ENCODE measurements at places on chromosomes 11 and 22.
A peak's percentile ranks its signal among the peaks of the same experiment; 100 is the strongest.

- peak; percentile 83 for DNase-seq
Measured at GRCh38 chr11:60831143-60831500, 10.8 kb upstream of the CCDC86 start.

- DNase-seq = peak; percentile 28
Measured at GRCh38 chr11:111851636-111852035, 19.7 kb downstream of the ALG9 start.

GRCh38 chr22:39287076-39287725 is 32.2 kb downstream of the RPL3 start:
- DNase-seq = peak; percentile 88

DNA sequence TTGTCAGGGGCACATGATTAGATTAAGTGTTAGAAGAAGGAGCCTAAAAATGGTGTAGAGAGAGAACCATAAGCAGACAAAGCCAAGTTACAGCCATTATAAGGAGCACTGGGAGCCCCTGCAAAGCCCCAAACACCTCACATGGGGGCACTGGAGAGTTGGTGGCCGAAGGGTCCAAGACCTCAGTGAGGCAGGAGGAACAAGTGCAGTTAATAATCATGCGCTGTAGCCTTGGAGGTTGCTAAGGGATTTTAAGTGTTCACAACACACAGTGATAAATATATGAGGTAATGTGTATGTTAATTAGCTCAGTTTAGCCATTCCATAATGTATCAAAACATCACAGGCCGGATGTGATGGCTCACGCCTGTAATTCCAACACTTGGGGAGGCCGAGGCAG is 54.4 kb upstream of the JAM3 start:
- peak; percentile 42 for DNase-seq

- DNase-seq = peak; percentile 81
Measured at GRCh38 chr11:17208257-17208999, 642 bp upstream of the PIK3C2A start.

DNA sequence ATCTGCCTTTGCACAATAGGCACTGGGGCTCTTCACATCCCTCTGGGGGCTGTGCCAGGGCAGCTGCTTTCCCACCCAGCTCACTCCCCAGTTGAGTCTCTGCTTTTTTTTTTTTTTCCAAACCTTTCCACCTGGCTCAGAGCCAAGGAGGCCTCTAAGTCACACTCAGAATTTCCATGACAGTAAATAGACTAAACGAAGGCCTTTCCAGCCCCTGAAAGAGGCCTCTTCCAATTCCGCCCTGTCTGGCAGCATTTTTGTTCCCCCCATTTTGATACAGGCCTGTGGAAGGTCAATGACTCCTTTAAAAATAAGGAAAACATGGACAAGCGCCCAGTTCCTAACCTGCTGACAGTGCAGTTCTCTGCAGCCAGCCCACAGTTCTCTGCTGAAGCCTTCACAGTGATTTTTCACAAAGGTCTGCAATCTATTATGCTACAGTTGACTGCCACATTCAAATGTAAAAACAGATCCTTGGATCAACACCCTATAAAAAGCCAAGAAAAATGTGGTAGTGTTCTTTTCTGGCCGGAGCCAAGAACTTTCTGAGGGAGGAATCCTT is 107.5 kb upstream of the SESN3 start:
- no peak for DNase-seq

DNA sequence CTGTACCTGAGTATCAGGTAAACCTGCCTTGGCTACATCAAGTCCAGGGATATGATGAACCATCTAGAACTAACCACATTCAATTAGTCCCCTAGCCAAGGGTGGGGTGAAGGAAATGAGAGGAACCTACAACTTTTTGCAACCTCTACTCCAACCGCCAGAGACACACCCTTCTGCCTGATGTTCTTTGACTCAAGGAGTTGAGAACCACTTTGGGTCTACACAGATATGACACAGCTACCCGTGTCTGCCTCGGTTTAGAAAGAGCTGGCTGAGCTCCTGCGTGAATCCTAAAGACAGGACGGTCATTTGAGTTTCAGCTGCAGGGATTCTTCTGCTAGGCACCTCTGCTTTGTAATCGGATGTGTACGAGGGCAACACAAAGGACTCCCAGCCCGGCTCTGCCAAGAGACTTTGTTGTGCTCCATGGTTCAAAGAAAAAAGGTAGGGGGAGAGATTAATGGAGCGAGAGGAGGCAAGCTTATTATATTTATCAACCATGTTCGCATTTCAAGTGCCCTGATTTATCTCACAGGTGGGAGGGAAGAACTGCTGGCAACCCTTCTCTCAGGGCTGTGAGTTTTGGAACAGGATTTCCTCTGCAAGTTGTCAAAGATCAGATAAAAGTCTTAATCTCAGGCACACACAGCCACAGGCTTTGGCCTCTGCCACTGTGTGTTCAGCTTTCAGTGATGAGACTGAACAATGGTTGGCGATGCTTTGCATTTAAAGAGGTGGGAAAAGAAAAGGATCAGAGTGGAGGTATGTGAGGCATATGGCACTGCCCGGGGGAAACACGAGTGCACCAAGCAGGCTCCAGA is 35.1 kb downstream of the FLI1 start:
- no peak for DNase-seq

- DNase-seq = no peak
Measured at GRCh38 chr11:15412054-15412453, 297.3 kb downstream of the INSC start.

DNA sequence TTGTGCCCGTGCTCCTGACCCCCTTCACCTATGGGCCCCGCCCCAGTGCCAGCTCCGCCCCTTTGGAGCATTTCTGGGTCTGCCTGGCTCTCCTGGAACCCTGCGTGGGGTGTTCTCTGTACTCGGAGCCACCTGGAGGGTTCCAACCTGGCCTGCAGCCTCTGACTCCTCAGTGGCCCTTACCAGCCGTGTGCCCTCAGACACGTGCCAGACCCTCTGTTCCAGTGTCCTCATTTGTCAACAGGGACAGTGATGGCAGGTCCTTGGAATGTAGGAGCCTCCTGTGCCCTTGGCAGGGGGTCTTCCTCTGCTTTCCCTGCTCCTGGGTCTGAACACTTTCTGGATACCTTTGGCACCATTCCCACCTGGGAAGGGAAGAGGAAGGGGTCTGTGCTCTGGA is 96.4 kb downstream of the CACNA1I start:
- DNase-seq = no peak

DNA sequence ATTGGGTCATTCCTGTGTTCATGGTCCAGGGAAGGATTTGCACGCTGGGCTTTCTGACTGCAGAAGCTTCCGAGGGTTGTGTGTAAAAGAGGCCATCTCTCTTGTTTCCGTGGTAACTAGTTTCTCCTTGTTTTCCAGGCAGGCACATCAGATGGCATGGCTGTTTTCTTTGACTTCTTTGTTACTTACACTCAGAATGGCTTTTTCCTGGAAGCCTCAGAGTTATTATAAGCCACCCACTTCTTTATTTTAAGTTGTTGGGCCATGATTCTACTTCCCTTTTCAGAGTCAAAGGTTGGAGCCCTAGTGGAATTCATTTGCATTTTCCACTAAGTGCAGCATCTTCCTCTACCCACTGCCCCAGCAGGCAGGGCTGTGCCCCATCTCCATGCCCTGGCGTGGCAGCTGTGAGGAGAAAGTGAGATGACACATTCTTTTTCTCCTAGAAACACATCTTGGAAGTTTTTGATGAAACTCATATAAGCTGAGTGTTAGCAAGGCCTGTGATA is 94.9 kb downstream of the PRR5L start:
- DNase-seq = no peak

- peak; percentile 59 for DNase-seq
Measured at GRCh38 chr11:575313-575995, 816 bp upstream of the PHRF1 start.

DNA sequence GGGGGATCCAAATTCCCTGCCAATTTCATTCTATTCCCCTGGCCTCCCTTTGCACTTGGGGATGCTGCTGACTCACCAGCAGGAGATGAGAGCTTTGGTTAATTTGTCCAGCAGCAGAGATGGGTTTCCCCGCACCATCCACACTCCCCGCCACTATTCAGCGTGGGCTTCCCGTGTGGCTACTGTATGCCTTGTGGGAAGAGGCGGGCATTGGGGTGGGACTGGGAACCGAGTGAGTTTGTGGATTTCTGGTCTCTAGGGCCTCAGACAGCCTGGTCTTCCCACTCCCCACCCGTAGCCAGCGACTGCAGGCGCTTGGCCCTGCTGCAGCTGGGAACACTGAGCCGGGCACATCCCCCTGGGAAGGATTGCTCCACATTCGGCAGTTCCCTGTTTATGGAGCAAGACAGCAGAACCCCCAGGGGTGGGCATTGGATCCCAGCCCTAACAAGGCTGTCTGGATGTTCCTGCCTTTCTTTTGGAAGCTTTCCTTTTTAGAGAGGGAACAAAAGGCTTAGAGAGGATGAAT is 23.4 kb downstream of the KIAA1671 start:
- DNase-seq = no peak

DNA sequence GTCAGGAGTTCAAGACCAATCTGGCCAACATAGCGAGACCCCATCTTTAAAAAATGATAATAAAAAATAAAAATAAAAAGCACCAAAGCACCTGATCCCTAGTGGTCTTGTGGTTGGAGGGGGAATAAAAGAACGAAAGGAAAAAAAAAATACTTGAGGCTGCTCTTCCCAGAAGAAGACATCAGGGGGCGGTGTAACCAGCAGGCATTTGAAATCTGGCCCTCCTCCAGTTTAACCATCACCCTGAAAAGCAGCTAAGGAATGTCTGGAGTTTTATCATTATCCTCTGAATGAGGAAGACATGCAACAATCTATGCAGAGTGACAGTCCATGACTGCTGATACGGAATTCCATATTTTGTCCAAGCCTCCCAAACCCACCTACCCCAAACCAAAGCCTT is 5.6 kb upstream of the KCTD17 start:
- peak; percentile 31 for DNase-seq

GRCh38 chr11:60282286-60282685 is 1.8 kb downstream of the MS4A4A start:
- DNase-seq = no peak

DNA sequence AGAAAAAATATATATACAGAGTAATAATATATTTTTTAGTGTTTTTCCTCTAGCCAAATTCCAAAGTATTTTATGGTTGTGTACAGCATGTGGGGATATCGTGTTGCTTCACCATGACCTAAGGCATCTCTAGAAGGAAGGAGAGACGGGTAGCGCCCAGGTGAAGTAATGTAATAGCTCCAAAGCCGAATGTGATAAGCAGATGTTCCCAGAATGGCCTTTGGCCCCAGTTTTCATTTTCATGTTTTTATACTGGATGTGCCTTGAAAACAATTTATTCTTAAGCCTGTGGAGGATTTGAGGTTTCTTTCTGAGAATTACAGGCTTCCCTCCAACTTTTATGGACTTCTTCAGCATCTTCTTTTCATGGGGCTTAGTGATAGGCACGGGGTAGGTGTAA is 587.9 kb upstream of the KIRREL3 start:
- no peak for DNase-seq

DNA sequence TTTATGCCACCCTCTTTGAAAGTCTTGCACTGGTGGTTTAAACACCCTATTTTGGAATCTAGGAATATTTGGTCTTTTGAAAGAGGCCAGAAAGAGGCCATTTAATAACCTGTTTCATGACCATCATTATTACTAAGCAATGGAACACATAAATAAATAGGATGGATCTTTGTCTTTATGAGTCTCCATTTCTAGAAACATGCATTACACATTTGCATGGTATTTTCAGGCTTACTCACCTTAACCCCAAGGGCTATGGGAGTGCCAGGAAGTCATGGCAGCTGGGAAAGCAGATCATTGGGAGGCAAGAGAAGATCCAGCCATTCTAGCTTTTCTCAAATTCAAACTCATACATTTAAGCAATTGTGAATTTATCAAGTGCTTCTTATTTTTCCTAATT is 185.8 kb upstream of the POU2AF2 start:
- DNase-seq = no peak

DNA sequence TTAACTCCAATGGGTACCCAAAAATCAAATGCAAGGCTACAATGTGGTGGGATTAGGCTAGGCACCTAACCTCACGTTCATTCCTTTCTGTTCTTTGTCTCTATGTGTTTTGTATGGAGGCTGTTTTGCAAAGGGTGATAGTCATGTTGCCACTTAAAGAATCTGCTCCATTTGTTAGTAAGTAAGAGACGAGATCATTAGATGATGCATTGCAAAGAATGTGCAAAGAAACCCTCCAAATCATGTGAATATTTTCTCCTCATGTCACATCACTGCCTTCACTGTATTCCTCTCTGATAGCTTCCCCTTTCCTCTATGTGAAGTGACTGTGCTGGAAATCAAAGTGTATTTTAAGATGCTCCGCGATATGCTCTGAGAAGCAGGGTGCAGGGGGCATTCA is 11.9 kb downstream of the SYT13 start:
- DNase-seq = no peak

GRCh38 chr11:134592391-134592990 is 180.4 kb upstream of the B3GAT1 start:
- no peak for DNase-seq

- DNase-seq = no peak
Measured at GRCh38 chr11:62902932-62903331, 18.2 kb downstream of the CHRM1 start.

- no peak for DNase-seq
Measured at GRCh38 chr11:7595016-7595866, 78.1 kb downstream of the CYB5R2 start.

DNA sequence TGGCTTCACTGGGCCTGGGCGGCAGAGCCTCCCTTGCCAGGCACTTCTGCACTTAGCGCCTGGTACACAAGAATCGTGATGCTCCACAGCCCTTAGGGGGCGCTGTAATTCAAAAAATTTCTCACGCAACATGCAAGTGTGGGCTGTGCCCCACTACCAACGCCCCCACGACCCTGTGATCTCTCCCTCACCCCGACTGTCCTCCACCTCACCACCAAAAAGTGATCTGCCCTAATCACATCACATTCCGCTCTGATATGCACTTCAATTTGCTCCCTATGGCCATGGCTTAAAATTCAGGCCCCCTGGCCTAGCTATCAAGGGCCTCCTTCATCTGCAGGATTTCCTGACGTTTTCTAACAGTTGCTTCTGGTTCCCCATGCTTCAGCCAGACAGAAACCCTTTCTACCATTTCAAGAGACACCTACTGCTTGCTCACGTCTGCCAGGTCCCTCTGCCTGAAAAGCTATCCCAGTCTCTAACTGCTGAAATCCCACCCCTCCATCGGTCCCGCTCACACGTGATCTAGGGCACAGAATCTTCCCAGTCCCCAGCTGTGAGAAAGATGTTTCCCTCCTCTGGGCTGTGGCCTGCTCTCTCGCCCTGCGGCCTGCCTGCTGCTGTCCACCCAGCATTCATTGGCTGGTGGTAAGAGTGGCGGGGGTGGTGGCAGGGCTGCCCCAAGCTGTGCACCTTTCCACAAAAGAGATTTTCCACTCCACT is 27.9 kb upstream of the LRRC32 start:
- DNase-seq = peak; percentile 58

- DNase-seq = no peak
Measured at GRCh38 chr22:33723915-33724314, 196.4 kb downstream of the LARGE1 start.

GRCh38 chr22:40334899-40335298 is 11.4 kb upstream of the ADSL start:
- no peak for DNase-seq

GRCh38 chr11:1653541-1654387 is 24.2 kb downstream of the KRTAP5-5 start:
- no peak for DNase-seq
